T-cell (primary cell): ENCODE measurements at places on chromosomes 5 and 9.

DNA sequence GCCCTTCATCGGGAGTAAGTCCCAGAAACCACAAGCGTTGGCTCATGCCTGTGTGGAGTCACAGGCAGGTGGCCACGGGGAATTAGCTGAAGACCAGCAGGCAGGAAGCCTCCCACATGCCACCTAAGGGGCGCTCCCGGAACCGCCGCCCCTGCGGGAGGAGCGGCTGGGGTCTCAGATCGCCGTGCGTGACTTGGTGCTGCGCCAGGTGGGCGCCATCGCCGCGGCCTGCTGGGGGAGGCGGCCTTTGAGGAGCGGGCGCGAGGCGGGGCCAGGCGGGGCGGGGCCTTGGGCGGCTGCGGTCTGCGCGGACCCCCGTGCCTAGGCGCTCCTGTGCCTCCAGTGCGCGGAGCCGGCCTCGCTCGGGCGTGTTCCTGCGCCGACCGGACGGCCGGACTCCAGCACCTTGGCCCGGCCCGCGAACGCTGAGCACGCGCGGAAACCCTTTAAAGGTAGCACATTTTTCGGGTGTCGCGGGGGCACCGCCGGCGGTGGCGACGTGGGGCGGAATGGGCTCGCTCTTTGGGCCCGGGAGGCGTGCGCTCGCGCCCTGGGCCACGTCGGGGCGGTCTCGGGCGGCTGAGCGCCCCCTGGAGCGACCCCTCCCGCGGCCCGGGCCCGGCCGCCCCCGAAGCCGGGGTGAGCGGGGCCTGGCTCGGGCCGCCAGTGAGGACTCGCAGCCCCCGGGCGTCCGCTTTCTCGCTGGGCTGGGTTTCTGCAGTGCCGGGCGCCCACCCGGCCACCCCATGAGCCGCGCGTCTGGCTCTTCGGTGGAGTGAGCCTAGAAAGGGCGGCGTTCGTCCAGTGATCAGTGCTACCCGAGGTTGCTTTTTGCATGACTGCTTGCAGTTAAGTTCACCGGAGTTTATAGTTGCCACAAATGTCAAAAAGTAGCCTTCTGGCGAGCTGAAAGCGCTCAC lies 24.5 kb downstream of the LECT2 start:
- no peak for DNase-seq

DNA sequence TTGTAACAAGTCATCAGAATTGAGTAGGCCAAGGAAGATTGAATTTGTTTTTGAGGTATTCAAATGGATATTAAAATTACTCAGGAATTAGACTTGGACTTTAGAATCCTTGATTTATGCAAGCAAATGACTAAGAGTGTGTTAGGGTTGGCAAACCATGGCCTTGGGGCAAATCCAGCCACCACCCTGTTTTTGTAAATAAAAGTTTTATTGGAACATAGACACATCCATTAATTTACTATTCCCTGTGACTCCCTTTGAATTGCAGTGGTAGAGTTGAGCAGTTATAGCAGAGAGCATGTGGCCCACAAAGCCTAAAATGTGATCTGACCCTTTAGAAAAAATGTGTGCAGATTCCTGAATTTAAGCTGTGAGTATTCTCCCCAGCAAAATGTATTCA lies 115.6 kb downstream of the WDR70 start:
- no peak for DNase-seq

DNA sequence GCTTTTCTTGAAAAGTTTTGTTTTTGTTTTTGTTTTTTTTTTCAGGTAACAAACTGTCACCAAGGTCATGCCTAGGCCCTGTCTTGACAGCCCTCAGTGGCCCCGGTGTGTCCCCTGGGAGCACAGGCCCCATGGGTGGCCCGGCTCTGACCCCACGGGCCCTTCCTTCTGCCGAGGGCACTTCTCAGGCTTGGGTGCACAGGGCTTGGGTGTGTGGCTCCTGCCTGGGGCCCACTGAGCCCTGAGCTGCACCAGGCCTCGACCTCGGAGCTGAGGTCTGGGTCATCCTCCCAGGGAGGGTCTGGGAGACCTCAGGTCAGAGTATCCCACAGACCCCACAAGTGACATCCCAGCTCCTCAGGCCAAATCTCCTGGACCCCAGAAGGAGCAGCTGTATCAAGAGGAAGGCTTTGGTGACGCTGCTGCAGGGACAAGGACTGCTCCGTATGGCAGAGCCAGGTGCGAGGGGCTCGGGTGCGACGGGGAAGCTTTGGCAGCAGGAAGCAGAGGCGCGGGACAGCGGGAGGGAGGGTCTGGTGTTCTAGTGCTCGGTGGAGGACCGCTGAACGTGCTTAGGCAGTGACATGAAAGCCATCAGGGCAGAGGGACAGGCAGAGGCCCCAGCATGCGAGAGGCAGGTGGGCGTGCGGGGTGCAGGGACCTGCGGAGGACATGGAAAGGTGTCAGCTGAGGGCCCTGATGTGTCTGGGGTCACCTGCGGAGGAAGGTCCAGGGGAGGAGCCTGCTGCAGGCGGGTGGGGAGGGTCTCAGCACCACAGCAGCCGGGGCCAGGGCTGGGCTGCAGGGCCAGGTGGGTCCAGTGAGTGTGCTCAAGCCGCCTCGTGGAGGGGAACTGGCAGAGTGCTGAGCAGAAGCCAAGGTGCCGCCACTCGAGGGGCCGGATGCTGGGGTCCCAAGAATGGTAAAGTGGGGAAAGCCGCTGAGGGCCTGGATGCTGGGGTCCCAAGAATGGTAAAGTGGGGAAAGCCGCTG lies 18.4 kb upstream of the SLC9A3 start:
- no peak for DNase-seq

DNA sequence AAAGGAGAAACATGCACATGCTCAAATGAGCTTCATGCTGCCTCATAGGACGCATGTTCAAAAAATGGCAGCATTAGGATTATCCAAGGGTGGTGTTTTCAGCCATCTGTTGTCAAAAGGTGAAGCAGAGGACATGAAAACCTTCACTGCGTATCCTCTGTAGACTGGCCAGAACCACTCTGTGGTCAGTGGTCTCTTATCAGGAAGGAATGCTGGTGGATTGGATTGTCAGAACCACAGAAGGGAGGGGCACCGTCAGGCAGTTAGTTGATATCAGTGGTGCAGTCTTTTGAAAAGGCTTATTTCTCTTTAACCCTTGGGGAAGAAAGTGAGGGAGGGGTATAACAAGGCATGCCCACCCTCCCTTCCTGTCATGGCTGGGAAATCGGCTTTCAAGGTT lies 100.1 kb downstream of the FBXL7 start:
- DNase-seq = no peak

DNA sequence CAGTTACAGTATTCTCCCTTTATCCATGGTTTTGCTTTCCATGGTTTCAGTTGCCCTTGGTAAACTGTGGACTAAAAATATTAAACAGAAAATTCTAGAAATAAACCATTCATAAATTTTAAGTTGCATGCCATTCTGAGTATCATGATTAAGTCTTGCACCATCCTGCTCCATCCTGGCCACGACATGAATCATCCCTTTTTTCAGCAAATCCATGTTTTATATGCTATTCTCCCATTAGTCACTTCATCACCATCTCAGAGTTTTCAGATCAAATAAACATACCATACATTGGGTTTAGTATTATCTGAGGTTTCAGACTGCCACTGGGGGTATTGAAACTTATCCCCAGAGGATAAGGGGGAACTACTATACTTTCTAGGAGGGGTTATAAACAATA lies 234.4 kb upstream of the ATP10B start:
- no peak for DNase-seq

- no peak for DNase-seq
Observed at GRCh38 chr5:73911761-73912393, 285.9 kb downstream of the ARHGEF28 start.

GRCh38 chr9:127791085-127791484 lies 5.3 kb downstream of the CDK9 start:
- DNase-seq = no peak

- no peak for DNase-seq
Observed at GRCh38 chr5:89147031-89147430, 264.0 kb upstream of the MEF2C start.

- DNase-seq = no peak
Observed at GRCh38 chr5:160616712-160617497, 195.2 kb downstream of the PTTG1 start.

DNA sequence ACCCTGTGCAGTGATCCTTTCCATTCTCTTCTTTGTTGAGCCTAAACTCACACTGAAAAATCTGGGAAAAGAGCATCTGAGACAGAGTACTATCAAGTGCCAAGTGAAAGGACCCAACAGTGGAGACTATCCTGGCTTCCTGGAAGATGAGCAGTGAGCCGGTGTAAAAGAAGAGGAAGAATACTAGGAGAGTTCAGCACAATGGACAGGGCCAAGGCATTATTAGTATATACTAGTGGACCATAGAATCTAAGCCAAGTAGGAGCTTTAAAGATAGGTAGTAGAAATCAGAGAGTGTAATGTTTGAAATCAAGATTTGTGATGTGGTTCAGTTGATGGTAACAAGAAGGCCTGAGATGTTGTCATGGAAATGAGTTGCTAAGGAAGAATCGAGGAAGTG lies 140.8 kb downstream of the CAMK4 start:
- DNase-seq = no peak

DNA sequence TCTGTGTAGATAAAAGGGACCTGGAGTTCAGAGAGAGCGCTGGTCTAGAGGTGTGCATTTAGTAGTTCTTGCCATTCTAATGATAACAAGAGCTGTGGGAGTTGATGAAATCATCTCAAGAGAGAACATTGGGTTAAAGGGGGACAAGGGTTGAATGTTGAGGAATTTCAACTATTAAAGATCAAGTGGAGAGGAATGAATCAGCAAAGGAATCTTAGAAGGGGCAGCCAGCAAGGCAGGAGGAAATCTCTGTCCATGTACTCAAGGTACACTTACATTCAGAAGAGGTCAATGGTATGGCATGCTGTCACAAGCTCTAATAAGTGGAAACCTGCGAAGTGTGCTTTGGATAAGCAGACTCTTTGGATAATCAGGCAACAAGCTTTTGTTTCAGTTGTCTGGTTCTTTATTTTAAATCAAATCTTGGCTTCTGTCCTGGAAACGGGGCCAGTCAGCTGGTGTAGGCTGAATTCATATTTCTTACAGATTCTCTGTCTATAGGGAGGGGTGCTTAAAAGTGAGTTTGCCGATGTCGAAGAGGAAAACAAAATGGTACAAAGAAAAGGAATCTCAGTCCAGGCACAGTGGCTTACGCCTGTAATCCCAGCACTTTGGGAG lies 320.5 kb upstream of the CD180 start:
- DNase-seq = no peak

DNA sequence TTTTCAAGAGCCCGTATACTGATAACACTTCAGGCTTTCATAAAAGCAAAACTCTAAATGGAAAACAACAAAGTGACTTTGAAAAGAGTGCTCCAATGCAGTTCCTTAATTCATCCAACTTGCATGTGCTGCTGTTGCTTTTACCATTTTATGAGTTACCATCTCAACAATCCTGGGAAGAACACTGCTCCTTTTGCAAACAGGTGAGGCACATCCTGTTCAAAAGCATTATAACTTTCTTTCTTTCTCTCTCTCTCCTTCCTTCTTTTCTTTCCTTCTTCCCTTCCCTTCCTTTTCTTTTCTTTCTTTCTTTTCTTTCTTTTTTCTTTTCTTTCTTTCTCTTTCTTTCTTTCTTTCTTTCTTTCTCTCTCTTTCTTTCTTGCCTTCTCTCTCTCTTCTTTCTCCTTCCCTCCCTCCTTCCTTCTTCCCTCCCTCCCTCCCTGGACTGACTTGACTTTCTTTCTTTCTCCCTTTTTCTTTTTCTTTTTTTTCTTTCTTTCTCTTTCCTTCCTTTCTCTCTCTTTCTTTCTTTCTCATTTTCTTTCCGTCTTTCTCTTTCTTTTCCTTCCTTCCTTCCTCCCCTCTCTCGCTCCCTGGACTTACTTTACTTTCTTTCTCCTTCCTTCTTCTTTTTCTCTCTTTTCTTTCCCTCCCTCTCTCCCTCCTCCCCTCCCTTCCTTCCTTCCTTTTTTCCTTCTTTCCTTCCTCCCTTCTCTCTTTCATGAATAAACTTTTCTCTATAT lies 11.2 kb upstream of the PARP8 start:
- DNase-seq = no peak

- peak; percentile 27 for DNase-seq
Observed at GRCh38 chr5:79552984-79553383, 39.0 kb upstream of the HOMER1 start.

DNA sequence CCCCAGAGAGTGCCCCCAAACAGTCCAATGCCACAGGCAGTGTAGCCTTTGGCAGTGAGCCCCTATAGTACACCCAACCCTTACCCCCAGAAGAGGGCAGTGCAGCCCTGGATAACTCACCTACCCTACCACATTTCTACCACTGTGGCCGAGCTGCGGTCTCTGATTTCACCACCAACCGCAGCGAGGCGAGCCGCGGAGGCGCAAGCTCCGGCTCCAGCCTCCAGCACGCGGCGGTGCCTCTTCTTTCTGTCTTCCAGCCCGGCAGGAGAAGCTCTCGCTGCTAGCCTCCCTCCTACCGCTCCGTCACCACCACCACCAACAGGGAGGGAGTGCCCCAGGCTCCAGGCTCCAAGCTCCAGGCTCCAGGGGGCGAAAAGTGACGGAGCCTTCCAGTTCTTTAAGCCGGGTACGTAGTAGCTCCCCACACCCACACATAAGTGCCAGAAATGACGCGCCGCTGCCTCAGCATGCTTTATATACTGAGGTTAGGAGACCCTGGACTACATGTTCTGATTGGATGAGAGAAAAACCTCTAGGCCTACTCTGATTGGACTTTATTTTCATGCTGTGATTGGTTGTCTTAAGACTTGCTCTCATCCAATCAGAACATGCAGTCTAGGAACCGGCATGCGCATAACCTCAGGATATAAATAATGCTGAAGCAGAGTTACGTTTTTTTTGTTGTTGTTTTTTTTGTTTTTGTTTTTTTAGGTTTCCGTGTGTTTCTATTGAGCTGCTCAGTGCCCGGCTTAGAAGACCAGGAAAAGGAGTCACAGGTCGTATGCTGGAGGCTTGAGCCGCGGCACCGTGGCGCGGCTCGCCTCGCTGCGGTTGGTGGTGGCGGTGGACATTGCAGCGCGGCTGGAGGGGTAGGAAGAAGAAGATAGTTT lies at the start of gene PCAT7:
PCAT7 (plus strand) TSS at position 645 of the 893 bp plus-strand sequence.
- no peak for DNase-seq

GRCh38 chr5:116378007-116378776 lies 196.4 kb downstream of the SEMA6A start:
- DNase-seq = no peak

DNA sequence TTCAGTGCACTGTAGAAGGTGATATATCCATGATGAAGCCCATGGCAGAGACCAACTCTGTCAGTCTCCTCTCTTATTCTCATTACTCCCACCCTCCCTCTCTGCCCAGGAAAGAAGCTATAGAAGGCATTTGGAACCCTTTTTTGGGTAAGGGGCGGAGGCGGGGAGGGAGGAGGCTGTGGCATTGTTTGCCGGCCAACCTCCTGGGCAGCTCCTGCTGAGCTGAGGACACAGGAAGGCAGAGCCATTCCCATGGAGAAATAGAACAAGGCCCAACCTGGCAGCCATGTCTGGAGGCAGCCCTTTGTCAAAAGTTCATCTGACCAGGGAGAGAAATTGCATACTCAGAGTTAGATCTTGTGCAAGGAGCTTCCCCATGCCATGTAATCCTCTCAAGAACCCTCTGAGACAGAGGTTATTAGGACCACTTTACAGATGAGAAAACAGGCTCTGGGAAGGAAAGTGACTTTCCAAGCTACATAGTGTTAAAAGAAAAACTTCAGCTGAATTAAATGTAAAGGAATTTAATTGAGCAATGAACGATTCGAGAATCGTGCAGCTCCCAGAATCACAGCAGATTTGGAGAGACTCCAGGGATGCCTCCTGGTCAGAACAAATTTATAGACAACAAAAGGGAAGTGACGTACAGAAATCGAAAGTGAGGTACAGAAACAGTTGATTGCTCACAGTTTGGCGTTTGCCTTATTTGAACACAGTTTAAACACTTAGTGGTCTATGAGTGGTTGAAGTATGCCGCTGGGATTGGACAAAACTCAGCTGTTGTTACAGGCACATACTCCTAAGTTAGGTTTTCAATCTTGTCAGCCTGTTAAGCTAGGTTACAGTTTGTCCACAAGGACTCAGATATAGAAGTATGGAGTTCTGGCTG lies 158.6 kb downstream of the MELK start:
- DNase-seq = no peak
